ENCODE measurements at places on chromosomes 12 and 14.
A peak's percentile ranks its signal among the peaks of the same experiment; 100 is the strongest.

- no peak for DNase-seq
These were observed 7.8 kb upstream of the NXPH4 start for GRCh38 chr12:57208631-57209282.

- DNase-seq: no peak
These were observed 168.9 kb downstream of the ESR2 start for GRCh38 chr14:64125270-64125669.

DNA sequence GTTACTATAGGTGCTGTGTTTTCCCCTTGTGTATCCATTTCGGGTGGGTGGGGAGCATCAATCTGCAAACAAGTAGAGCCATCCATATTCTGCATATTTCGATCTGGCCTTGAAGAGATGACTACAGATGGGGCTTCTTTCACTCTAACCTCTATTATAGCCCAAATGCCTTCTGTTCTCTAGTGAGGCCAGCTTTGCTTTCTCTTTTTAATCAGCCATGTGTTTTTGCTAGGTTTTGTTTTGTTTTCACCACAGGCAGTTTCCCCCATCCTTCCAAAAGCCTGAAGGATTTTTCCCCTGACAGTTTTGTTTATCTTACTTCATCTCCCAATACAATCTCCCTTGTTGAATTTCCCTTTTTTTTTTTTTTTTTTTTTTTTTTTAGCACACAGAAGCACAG, 224.1 kb downstream of the BTG1 start:
- DNase-seq: no peak

GRCh38 chr12:57248934-57249742, 1.8 kb downstream of the STAC3 start:
- peak; percentile 86 for DNase-seq

GRCh38 chr12:120439646-120440247, 1.8 kb downstream of the COX6A1 start:
- DNase-seq: peak; percentile 81

DNA sequence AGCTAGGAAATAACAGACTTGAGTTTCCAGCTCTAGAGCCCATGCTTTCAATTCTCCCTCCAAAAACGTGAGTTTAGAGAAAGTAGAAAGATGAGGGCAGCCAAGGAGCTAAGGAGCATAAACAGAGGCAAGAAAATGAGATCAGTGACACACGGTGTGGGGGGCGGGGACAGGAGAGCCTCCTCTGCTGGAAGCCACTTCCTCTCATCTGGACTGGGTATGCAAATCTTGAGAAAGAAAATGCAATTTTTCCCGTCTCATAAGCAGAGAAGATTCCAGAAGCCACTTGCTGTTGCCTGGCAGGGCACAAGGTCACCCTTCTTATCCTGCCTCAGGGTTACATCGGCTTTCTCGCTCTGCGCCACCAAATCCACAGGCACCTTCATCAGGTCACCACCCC, 6.0 kb downstream of the OR10P1 start:
- peak; percentile 61 for DNase-seq

- DNase-seq: no peak
These were observed 110.4 kb downstream of the KCNK10 start for GRCh38 chr14:88212691-88213090.

- DNase-seq: no peak
These were observed 422.2 kb downstream of the APAF1 start for GRCh38 chr12:99067171-99067785.

DNA sequence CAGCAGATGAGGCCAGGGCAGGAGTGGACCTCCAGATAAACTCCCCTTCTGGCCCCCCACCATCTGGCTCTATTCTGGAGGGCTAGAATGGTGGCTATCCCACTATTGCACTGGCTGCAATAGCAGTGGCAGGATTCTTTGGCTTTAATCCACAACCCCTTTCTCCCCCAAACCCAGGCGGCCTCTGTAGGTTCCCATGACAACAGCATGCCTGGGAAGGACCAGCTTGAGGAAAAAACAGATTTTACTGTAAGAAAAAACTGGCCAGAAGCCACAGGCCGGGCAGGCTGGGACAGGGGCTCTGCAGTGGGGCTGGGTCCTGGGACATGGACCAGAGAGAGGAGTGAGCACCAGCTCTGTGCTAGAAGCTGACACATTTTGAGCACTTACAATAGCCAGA, 13.6 kb upstream of the ACVR1B start:
- DNase-seq: no peak

DNA sequence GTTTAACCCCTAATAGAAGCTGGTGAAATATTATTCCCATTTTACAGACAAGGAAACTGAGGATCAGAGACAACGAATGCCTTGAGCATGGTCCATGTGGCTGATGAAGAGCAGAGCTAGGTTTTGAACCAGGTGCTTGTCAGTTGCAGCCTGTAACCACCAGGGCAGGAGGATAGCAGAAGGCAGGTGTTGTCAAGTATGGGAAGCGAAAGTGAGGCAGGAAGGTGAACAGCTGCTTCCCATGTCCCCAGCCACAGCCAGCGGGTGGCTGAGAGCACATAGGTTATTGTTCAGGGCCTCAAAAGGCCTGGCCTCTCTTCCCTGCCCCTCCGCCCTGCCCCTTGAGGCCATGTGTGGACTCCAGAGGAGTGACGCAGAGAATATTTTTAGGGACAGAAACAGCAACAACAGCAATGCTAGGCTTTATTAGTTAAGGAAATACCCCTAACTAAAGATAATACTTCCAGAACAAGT, 39.6 kb downstream of the IQSEC3 start:
- no peak for DNase-seq

DNA sequence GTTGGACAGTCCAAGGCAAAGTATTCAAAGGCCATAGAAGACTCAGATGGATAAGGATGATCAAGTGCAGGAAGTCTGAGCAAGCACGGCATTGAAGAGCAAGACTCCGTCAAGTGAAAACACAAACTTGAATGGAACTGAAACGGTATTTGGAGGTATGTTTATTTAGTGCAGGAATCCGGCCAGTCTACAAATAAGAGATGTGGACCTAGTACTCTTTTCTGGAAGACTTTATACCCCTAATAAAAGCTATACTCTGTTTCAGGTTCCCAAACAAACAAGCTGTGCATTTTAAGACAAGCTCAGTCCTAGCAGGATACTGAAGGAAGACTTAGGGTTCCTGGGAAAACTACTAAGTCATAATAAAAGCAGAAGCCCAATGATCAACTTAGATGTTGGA, 100.8 kb upstream of the NEDD1 start:
- DNase-seq: no peak

- DNase-seq: peak; percentile 55
These were observed 508 bp downstream of the CNOT2 start for GRCh38 chr12:70243510-70244371.

DNA sequence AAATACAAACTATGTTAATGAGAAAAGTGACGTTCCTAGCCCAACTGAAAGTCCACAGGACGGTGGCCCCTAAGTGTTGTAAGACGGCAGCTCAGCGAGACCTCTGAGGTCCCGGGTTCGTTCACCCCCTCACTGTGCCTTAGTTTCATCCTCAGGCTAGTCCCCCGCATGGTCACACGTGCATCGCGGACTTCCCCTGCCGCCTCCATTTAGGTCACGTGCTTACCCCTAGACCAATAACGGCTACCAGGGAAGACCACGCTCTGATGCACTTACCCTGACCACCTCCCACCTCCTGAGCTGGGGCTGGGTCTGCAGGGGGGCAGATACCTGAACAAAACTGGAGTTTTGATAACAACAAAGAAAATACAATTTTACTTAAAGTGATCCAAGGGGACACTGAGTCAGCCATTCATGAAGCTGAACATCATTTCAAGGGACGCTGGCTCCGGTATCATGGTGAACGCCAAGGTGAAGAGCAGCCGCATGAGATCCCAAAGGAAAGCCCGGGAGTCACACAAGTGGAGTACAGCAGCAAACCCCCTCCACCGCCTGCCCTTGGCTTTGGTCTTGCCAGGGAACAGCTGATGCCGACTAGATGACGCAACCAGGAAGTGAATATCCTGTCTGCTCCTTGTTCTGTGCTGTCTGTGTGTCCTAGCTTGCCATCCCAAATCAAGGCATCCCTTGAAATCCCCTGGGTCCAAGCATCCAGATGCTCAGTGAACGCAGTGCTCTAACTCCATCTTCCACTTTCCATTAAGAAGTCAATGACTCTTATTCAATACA, 274.1 kb downstream of the PCNX1 start:
- no peak for DNase-seq

- no peak for DNase-seq
These were observed 7.6 kb upstream of the KRT80 start for GRCh38 chr12:52199294-52199919.

GRCh38 chr12:5989621-5990020, 44.6 kb upstream of the ANO2 start:
- no peak for DNase-seq
